ENCODE measurements at places on chromosomes 3 and 15. TPM values are rescaled to one million over a fixed set of nuclear protein-coding genes. Genes with fewer than 3 reads are reported as not detected.

ZNF621 gene
- 8.0 TPM for total RNA-seq

GRCh38 chr3:159448902-159449301, 539.7 kb upstream of the IL12A start:
- no peak for DNase-seq

DNA sequence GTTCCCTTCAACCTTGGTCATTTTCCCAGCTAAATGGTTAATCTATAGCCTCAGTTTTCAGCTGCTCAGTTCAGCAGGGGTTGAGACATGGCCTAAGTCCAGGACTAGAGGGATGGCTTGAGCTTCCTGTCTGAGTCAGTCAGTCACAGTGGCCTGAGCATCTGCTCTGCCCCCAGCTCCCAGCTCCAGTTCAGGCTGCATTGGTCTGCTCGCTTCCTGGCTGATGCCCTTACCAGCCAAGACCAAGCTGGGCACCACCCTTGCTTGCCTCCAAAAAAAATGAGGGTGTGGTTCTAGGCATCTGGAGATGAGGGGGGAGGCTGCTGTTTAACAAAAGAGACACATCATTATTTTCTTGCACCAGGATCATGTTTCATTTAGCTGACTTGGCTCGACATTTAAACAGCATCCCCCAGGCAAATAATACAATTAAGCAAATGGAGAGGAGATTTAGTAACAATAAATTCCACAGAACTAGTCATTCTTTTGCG, 70.7 kb downstream of the WNT5A start:
- DNase-seq, result no peak

DNA sequence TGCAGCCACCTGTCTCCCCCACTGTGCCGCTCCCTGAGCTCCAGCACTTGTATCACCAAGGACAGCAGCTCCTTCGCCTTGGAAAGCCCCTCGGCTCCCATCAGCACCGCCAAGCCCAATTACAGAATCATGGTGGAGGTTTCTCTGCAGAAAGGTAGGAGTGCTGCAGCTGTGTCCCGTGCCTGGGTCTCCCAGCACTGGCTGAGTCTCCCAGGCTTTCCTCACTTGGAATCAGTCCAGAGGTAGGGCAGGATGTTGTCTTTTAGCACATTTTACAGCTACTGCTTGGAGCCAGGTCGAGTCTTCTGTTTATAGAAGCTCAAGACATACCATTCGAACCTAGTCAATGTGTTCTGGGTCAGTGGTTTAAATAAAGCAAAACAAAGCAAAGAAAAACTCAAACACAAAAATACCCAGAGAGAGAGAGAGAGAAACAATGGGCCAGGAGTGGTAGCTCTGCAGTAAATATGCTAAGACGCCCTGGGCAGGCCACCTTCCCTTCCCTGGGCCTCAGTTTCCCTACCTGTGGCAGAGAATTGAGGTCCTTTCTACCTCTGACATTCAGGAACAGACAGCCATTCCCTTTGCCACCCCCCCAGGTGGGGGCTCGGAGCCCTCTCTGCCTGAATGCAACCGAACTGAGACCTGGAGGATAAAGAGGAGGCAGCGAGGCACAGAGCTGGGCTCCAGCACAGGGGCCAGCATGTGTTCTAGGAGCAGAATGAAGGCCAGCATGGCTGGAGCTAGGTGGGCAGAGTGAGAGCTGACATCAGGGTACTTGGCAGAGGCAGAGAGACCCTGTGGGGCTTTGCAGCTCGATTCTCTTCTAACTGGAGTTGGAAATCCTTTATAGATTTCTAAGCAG, 44.1 kb downstream of the STARD5 start:
- DNase-seq, result no peak

GRCh38 chr15:78249131-78249530, 14.8 kb upstream of the ACSBG1 start:
- DNase-seq, result no peak

- no peak for DNase-seq
Observed at GRCh38 chr3:171994646-171995428, 44.5 kb upstream of the FNDC3B start.

DNA sequence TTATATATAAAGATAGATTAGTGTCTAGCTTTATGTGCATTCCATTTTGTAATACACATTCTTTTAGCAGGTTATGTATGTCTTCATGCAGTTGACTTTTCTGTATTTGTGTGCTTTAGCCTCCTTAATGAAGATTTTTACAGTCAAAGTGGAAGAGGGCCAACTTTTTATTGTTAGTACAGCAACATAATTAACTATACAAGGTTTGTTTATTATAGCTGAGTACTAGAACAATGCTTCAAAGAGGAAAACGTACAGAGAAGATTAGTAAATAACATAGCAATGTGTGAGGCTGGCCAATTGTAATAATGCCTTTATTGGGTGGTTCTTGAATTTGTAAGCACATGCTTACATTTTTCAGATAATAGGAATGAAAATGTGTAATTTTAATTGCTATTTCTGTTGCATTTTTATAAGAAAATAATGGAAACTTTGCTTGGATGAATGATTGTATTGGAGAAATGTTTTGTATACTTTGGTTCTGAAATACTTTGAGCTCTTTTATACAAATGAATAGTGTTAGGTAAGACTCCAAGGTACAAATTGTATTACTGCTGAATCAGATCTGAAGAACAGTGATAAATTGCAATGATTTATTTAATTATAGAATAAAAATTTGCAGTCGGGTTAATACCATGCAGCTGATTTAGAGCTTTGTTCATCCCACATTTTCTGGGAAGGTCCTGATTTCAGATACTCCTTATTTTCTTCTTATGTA, 41.4 kb downstream of the UBE2E2 start:
- no peak for DNase-seq

HRG gene
- 0.13 TPM for total RNA-seq

SLC28A1 gene
- total RNA-seq, result 0.92 TPM

- no peak for DNase-seq
Observed at GRCh38 chr15:98952381-98952803, 55.2 kb downstream of the PGPEP1L start.

ZWILCH gene
- total RNA-seq, result 9.6 TPM

Measured in ovary (tissue), 10 donors.